ENCODE measurements at places on chromosomes 4 and X. TPM values are rescaled to one million over a fixed set of nuclear protein-coding genes. Genes with fewer than 3 reads are reported as not detected.

XAGE1A gene
- 2.2 TPM for total RNA-seq

RADX gene
- 4.2 TPM for total RNA-seq

RS1 gene
- not detected for total RNA-seq

CENPVL2 gene
- total RNA-seq = not detected

STBD1 gene
- 3.5 TPM for total RNA-seq

C4orf51 gene
- not detected for total RNA-seq

FRMPD4 gene
- 0.37 TPM for total RNA-seq

SPIN4 gene
- total RNA-seq = 5.1 TPM

POU3F4 gene
- not detected for total RNA-seq

HADH gene
- total RNA-seq = 7.4 TPM

CXCL10 gene
- total RNA-seq = not detected

ART3 gene
- not detected for total RNA-seq

MCUB gene
- total RNA-seq = 50.1 TPM

SHROOM3 gene
- total RNA-seq = 11.8 TPM

GRCh38 chr4:165192956-165193355, 14.4 kb upstream of the KLHL2 start:
- no peak for DNase-seq

GRCh38 chr4:152304220-152304619, 231.7 kb downstream of the FBXW7 start:
- peak; percentile 18 for DNase-seq

GRCh38 chrX:104391906-104392305, 137.2 kb upstream of the ESX1 start:
- DNase-seq = no peak

DNA sequence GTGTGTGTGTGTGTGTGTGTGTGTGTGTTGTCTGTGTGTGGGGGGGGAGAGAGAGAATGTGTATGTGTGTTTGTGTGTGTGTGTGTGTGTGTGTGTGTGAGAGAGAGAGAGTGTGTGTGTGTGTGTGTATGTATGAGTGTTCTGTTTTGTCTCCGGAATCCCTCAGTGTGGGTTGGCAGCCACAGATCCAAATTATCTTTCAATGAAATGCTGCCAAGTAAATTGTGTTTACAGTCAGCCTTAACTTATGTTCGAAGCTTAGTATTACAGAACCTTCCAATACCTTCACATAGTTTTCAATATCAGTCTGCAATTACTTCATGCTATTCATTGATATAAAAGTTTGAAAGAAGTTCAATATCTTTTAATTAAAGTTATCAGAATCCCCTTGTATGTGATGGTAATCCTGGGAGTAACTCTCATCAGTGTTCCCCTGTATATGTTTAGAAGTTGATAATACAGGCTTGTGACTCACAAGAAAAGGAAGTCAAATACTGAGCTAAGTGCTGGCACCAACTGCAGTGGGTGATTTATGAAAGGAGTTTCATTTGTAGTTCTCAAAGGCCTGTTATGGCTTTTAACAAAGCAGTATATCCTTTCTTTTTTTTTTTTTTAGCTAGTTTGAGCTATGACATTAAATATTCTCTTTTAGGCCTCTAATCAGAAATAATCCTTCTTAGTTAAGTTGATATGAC, 51.6 kb upstream of the HTR2C start:
- DNase-seq = peak; percentile 2

DNA sequence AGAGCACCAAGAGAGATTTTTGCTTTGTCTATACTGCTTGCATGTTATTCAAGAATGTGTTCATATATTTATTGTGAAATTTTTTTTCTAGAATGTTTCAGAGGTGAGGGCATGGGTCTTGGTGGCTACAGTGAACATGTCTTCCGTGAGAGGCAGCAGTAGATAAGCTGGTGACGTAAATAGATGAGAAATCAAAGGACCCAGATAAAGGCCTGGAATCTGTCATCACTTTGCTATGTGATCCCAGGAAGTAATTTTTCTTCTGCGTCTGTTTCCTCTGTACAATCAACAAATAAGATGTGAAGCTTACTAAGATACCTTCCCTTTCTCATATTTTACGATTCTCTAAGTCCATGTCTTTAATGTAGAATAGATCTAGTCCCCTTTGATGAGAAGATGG, 129.1 kb downstream of the COL4A6 start:
- DNase-seq = peak; percentile 8

GRCh38 chr4:152537881-152538280, 2.0 kb upstream of the FBXW7 start:
- no peak for DNase-seq

- no peak for DNase-seq
Observed at GRCh38 chrX:137387646-137388045, 178.3 kb upstream of the ZIC3 start.

GRCh38 chr4:133776503-133776902, 425.1 kb downstream of the PABPC4L start:
- no peak for DNase-seq

GRCh38 chrX:110286106-110286505, 31.8 kb downstream of the AMMECR1 start:
- DNase-seq = peak; percentile 84

DNA sequence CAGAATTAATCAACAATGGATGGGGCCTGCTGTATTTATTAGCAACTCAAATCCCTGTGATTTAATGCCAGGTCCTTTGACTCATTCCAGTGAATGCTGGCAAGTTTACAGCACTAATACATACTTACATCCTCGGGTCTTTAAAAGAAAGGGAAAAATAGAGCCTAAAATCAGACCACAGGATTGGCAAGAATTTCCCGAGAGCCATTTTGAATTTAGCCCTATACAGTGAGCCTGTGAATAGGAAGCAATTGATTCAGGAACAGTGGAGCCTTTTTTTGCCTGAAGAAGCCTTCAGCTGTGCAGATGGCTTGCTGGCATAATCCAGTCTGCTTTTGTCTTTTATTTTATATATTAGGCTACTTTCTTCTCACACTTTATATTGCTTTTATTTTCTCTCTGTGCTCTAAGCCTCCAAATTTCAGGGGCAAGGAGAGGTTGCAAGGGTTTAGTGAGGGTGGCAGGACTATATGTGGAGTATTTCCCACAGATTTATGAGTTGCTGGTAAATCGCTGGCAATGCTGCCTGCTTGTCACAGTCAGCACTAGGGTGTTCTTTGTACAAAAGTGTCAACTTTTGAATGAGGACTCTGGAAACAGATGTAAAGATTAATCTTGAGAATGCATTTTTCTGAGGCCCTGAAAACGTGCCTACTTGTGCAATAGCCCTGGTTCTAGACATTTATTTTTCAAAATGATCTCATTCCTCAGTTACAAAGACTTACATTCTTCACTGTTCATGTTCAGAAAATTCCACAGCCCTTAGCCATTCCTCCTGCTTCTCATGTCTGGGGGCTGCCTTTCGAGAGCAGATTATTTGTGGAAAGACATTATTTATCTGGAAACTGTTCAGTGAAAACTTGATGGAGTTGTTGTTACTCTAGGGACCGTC, 303.5 kb downstream of the SPRY1 start:
- peak; percentile 61 for DNase-seq

GRCh38 chr4:161160718-161161117, 1003.1 kb downstream of the FSTL5 start:
- no peak for DNase-seq

DNA sequence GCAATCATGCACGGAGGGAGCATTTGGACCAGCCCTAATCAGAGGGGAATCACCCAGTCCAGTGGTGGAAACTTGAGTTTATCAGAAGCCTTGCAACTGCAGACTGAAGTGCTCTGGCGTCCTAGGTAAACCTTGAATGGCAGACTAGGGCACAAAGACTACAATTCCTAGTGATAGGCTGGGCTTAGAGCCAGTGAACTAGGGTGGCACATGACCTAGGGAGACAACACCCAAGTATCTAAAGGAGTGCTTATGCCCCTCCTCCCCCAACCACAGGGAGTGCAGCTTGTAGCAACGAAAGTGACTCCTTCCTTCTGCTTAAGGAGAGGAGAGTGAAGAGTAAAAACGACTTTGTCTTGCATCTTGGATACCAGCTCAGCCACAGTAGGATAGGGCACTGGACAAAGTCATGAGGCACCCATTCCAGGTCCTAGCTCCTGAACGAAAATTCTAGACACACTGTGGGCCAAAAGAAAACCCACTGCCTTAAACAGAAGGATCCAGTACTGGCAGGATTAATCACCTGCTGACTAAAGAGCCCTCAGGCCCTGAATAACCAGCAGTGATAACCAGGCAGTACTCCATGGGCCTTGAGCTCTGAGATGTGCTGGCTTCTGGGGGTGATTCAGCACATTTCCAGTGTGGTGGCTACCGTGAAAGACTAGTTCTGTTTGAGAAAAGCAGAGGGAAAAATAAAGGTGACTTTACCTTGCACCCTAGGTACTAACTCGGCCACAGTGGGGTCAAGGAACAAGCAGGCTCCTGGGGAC, 58.7 kb upstream of the STARD8 start:
- peak; percentile 4 for DNase-seq

- no peak for DNase-seq
Observed at GRCh38 chr4:168501407-168501806, 4.6 kb downstream of the PALLD start.

GRCh38 chr4:6008766-6009385, 9.4 kb downstream of the C4orf50 start:
- DNase-seq = no peak

- DNase-seq = no peak
Observed at GRCh38 chrX:30310429-30311206, 1.4 kb upstream of the NR0B1 start.

- no peak for DNase-seq
Observed at GRCh38 chr4:41866799-41867677, 68.2 kb upstream of the TMEM33 start.

GRCh38 chrX:150216716-150217115, 146.4 kb upstream of the MAMLD1 start:
- no peak for DNase-seq

DNA sequence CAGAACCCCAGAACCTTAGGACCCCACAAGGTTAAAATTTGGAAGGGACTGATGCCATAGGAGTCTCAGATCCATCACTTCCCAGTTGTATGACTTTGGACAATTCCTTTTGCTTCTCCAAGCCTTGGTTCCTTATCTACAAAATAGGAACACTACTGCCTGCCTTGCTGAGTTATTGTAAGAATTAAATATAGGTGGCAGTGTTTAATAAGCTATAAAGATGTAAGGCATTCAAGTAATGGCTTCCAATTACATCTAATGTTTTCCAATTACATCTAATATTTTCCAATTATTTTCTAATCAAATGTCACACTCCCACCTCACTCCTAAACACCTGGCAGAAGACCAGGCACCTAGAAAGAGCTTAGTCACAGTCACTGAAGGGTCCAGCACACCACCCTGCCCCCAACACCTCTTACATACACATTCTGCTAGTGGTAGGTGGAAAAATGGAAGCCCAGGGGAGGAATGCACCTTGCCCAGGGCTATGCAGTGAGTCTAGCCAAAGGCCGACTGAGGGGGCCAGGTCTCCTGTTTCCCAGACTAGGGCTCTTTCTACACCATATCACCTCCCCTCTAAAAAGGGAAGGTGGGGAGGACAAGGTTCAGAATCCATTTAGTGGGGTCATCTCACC, 24.5 kb upstream of the KDM5C start:
- DNase-seq = no peak

DNA sequence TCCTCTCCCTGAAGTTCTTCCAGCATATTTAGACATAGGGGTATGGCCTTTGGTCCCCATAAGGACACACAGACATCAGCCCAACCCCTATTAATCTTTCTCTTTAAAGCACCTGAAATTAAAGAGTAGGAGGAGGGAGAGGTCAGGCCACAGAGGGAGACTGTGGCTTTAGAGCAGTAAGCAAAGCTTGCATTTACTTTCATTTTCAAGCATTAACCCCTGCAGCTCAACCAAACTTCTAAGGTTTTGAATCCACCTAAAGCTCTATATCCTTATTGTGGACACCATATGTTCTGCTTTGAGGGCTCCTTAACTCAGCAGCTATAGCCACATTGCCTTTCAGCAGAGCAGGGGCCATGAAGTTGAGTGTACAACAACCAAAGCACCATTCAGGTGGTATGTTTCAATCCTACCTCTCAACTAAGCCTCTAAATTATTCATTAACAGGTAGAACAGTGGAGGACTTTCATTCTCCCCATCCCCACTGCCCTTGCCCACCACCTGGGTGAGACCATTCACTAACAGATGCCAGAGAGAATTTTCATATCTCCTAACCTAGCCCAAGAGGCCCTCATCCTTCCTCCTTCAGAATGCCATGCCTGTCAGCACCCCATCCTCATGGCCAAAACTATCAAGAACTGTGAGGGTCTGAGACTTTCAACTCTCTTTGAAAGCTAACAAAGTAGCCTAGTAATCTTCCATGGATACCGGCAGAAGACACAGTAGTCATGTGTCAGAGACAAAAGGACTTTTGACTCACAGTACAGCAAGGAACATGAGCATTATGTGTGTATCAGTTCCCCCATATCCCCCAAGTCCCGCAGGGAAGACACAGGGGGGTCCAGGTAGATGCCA, 20.8 kb downstream of the LIN54 start:
- DNase-seq = no peak

DNA sequence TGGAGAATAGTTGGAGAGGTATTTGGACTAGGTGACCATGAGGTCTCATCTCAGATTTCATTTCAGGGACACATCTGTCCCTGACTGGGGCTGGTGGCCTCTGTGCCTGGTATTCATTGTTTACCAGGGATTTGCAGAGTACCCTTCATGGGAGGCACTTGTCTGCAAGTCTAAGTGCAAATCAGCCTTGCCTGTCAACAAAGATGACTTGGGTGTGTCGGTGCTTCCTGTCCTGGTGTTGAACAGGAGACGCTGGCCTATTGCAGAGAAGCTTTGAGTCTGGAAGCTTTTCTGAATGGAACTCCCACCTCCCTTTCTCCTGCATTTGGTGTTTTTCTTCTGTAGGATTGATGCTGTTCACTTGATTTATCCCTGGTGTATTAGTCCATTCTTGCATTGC, 104.1 kb downstream of the TNIP2 start:
- no peak for DNase-seq

GRCh38 chrX:38868941-38869401, 67.7 kb downstream of the MID1IP1 start:
- peak; percentile 41 for DNase-seq

DNA sequence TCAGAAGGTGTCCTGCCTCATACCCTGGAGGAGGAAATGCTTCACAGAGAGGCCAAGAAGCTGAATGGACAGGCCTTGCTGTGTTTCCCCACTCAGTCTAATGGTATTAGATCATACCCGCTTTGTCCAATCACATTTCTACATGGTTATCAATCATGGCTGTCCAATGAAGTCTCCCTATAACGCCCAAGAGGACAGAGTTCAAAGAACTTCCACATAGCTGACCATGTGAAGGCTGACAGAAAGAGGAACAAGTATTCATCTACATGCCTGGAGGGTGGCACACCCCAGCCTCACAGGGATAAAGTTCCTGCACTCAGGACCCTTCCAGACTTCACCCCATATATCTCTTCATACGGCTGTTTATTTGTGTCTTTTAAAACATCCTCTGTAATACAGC, 123.4 kb downstream of the MANBA start:
- no peak for DNase-seq
